ENCODE measurements at places on chromosomes 7 and 10.
A peak's percentile ranks its signal among the peaks of the same experiment; 100 is the strongest.

- DNase-seq: no peak
Observed at GRCh38 chr10:99534939-99535763, 2.4 kb downstream of the NKX2-3 start.

GRCh38 chr7:111842491-111842890 lies 280.2 kb upstream of the IMMP2L start:
- DNase-seq: no peak

DNA sequence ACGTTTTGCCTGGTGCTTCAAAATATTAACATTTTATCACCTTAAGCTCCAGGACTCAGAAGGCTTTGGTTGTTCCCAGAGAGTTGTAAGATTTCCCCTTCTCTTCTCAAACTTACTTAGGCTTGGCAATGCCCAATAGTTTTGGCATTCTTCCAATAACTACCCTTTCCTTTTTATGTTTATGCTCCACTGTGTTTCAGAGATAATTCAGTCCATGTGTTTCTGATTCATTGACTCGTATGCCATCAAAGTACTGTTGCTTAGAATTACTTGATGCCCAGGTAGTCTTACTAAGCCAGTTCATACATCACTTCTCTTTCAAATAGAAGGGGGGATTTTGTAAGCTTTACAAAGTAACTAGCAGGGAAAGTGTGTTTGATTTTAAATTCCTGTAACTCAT lies 66.6 kb downstream of the AGMO start:
- peak; percentile 20 for DNase-seq

DNA sequence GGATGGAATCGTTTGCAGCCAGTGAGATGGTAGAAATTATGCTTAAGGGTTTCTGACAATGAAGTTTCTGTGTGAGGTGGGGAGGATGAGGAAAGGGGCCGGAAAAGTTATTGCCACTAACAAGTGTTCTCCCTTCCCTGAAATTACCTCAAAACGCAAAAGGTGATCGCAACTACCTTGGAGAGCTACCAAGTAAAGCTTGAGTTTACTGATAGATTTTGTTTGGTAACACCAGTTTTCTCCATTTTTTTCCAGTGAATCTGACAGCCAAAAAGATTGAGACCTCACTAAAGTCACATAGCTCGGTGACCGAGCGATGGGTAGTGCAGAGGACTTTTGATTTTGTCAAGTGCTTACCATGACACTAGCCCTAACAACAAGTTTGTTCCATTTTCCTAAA lies 1.6 kb downstream of the SUV39H2 start:
- no peak for DNase-seq

DNA sequence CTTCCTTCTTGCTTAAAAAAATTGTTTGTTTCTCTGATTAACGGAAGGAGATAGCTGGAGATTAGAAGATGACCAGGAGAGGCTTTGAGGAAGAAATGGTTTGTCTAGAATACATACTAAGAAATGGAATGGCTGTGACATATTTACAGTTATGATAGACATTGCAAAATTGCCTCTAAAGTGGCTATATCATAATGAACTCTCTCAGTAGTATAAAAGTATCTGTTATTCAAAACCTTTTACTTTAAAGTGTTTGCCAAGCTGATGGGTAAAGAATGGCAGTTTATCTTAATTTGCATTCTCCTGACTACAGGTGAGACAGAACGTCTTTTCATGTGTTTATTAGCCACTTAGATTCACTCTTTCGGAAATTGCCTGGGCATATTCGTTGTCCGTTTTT lies 28.7 kb downstream of the LRGUK start:
- no peak for DNase-seq

- no peak for DNase-seq
Observed at GRCh38 chr7:41045556-41046123, 657.2 kb downstream of the INHBA start.

- DNase-seq: no peak
Observed at GRCh38 chr7:73758581-73759138, 11.4 kb downstream of the CLDN3 start.

GRCh38 chr10:133257489-133258065 lies 19.1 kb downstream of the ADAM8 start:
- no peak for DNase-seq

- no peak for DNase-seq
Observed at GRCh38 chr7:48691788-48692187, 232.6 kb upstream of the CDC14C start.

DNA sequence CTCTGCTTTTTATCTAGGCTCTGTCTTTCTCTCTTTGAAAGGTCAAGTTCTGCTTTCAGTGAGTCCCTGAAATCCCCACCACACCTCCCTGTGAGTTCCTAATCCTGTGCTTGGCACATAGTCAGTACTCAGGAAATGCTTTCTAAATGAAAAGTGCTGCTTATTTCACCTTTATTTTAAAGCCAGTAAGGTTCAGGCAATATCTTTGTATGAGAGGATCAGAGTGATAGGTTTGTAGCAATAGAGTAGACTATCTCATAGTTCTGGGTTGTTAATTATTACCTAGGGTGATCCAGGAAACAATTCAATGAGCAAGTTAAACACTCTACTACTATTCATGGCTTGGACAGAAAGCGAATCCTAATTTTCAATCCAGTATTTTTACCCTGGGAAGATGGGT lies 7.4 kb upstream of the LAMB1 start:
- no peak for DNase-seq

GRCh38 chr7:51329696-51330263 lies 13.2 kb upstream of the COBL start:
- DNase-seq: no peak

DNA sequence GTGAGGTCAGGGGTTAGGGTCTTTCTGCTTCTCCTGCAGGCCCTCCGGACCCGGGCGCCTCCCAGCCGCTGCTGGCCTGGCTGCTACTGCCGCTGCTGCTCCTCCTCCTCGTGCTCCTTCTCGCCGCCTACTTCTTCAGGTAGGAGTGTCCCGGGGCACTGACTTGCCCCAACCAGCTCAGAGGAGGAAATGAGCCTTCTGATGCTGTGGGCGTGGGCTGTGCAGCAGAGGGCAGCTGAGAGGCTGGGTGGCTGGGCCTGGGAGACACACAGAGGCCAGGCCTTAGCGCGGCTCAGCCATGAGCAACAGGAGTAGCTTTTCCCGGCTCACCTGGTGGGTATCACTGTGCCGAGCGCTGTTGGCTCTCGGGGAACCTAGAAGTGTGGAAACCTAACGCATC lies 78.9 kb downstream of the MKI67 start:
- DNase-seq: no peak

- no peak for DNase-seq
Observed at GRCh38 chr10:51860257-51860656, 160.9 kb upstream of the CSTF2T start.

DNA sequence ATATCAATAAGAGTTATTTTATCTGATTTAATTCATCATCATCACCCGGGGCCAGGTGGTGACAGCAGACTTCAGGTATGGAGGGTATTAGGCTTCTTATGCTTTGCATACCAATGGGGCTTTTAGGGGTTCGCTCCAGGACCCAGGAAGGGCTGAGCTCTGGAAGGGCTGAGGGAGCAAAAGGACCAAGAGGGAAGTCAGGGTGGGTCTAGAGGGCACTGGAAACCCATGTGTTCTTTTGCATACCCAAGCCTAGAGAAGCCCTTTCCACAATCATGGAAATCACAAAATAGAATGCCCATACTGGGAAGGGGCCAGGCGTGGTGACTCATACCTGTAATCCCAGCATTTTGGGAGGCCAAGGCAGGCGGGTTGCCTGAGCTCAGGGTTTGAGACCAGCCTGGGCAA lies 30.9 kb upstream of the VCL start:
- DNase-seq: no peak

DNA sequence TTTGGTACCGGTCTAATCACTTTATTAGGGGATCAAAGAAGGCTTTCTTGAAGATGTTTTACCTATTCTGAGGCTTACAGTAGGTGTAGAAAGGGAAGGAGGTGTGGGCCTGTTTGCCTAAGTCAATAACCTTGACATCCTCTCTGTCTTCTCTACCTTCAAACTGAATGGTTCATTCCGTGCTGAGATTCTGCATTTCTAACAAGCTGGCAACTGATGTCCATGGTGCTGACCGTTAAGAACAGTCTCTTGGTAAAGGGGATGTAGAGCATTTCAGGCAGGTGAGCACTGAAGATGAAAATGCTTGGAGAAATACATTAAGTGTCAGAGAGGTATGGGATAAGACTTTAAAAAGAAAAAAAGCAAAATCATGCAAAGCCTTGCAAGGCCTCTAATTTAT lies 51.5 kb upstream of the DGKB start:
- no peak for DNase-seq

GRCh38 chr7:157986051-157986450 lies 601.6 kb downstream of the PTPRN2 start:
- no peak for DNase-seq

DNA sequence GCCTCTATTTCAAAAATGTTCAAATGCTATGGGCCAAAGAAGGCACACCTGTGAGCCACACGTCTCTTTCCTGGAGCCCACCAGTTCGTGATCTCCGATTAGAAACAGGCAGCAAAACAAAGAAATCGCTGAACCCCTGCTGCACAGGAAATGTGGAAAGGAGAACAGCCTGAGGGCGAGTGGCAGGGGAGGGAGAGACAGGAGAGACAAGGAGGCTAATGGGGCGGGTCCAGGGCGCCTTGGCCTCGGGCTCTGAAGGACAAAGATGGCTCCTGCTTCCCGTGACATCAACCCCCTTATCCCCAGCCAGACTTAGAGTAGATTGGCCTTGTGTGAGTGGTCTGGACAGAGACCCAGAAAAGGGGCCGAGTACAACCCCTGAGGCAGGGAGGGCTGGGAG lies 62.4 kb upstream of the DOCK1 start:
- DNase-seq: peak; percentile 34

GRCh38 chr10:34008656-34009055 lies 674.2 kb upstream of the NRP1 start:
- no peak for DNase-seq

- DNase-seq: no peak
Observed at GRCh38 chr7:149253665-149254064, 8.3 kb upstream of the ZNF783 start.

GRCh38 chr7:157745721-157746709 lies 409.2 kb downstream of the DNAJB6 start:
- no peak for DNase-seq

DNA sequence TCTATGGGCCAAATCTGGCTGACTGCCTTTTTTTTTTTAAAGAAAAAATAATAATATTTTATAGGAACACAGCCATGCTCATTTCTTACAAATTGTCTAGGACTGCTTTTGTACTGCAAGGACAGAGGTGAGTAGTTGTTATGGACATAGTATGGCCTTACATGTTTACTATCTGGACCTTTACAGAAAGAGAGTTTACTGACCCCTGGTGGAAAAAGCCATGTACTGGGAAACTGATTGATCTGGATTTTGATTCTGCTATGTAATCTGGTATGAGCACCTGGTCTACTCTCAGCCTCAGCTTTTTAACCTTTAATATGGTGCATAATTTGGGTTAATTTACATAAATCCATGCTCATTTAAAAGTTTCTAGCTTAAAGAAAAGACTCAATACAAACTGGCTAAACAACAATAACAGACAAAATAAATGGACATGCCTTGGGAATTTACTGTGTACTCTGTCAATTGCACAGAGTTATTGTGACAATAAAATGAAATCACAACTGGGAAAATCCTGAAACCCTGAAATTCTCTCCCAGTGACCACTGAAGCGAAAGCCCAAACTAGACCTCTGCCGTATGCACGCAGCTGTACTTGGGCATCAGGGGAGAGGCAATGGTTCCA lies 260.7 kb downstream of the BMPER start:
- peak; percentile 39 for DNase-seq

- DNase-seq: peak; percentile 22
Observed at GRCh38 chr10:86344714-86345161, 21.9 kb downstream of the GRID1 start.

- DNase-seq: no peak
Observed at GRCh38 chr10:19014498-19014897, 34.1 kb upstream of the MALRD1 start.

GRCh38 chr10:82759050-82759449 lies 884.1 kb downstream of the NRG3 start:
- DNase-seq: peak; percentile 3

DNA sequence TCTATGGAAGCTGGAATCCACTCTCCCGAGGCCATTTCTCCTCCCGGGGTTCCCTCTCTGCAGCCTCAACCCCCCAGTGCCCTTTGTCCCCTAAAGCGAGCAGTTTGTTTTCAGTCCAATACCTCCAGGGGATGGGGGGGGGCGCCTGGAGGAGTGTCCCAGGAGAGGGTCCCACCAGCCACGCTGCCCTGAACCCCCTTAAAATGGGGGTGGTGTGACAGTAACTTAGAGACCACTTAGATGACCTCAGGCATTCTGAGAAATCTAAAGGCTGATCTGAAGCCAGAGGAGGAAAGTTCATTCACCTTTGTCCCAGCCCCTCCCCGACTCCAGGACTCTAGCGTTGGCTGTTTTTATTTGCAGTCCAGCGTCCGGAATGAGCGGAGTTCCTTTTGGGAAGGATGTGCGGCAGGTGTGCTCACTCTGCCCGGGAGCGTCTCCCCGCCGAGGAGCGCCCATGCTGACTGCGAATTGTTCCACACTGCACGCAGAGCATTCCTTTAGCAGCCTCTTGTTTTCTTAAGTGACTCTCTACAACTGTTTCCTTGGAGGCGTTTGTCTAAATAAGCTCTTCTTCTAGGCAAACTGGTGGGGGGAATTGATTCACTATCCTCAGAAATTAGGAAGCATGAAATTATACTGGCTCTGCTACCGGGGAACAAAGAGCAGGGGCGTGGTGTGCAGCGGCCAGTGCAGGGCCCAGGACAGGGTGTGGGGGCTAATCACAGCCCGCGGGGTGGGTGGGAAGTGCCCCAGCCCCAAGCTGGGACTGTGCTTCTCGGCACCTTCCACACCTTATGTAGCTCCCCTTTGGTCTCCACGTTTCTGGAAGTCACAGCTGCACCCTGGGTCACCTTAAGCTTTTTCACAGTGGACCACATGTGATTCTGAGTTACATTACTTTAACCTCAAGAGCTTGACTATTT lies 46.3 kb downstream of the SYPL1 start:
- no peak for DNase-seq

- DNase-seq: no peak
Observed at GRCh38 chr10:75746356-75746755, 314.9 kb downstream of the LRMDA start.

DNA sequence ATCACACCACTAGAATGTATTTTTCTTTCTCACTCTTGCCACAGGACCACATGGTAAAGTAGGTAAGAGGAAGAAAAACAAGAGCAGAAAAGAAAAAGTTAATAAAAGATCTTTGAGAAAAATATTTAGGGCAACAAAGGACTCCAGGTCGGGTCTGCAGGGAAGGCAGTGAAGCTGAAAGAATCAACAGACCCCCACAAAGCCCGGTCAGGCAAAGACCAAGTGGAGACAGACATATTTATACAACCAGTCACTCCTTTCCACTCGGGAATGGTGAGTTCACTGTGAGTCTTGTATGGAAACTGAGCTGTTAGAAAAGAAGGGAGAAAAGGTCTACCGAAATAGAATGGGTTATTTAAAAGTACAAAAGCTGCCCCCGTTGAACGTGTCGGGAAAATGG lies 28.0 kb downstream of the RSU1 start:
- DNase-seq: no peak

All from NCI-H2081 (cell line).